Activated CD4-positive, alpha-beta T cell treated with anti-CD3 and anti-CD28 coated beads, Interleukin-2, amount 10 ng/mL, durations not matched to agents 24 days and 14 days (primary cell): ENCODE measurements at places on chromosomes 6 and 20. TPM values are rescaled to one million over a fixed set of nuclear protein-coding genes. Genes with fewer than 3 reads are reported as not detected.

The ADGRB3 gene
- not detected in 2 replicates for total RNA-seq

DNA sequence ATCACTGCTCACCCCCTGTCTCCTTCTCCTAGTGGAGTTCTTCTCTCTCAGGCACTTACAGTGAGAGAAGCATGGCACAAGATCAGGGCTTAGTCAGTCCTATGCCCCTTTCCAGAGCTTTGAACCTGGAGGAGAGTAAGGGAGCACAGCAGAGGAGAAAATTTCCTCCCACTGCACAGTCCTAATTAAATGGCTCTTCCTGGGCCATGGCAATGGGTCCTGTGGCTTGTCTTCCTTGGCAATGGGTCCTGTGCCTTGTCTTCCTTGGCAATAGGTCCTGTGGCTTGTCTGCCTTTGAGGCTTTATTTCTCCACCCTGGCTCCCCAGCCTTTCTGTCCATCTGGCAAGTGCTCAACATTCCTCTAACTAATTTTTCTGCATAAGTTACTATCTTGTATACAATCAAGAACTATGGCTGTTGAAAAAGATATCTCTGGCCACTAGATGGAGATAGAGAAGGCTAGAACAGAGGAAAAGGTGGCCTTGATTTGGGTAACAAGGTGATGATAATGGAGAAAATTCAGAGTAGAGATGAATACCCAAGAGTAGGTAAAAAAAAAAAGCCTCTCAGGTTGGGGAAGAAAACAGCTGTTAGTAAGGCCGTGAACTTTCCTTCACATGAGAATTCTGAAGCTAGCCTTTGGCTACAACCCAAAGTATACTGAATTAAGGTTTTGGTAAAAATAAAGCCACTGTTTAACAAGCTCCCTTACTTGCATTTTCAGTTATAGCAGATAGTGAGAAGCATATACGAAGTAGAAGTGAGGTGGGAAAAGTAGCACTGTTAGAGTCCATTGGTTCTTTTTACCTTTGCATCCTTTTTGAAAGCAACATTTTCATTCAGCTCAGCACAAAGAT is 504.9 kb downstream of the DOK5 start:
- DNase-seq, result no peak

DNA sequence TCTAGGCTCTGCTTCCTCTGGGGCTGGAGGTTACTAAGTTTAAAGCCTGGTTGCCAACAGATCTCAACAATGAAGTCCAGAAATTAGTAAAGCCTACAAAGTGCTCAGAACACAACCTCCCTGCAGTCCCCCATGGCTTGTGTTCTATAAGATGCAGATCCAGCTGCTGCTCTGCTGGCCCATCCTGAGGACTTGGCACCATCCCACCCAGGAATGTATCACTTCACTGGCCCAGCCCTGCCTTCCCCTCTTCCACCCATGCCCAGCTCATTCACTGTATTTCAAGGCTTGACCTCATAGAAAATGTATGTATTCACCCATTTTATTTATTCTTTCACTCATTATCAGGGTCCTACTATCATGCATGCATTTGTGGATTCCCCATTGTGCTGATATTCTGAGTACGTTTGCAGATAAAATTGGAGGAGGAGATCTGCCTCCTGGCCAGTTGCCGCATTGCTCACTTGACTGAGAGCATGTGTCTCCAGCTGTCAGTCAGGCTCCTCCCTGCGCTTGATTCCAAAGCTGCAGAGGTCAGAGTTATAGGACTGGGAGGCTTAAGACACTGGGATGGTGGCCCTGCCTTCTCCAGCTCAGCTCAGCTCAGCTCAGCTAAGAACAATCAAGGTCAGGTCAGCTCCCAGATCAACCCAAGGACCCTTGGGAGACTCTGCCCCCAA is 104.8 kb downstream of the MAFB start:
- no peak for DNase-seq

The SIRPB2 gene
- total RNA-seq, result not detected in 2 replicates
